Activated CD4-positive, alpha-beta T cell treated with anti-CD3 and anti-CD28 coated beads, Interleukin-2, amount 50 U/mL, for 4 hours (primary cell): ENCODE measurements at places on chromosomes 7 and 10.

DNA sequence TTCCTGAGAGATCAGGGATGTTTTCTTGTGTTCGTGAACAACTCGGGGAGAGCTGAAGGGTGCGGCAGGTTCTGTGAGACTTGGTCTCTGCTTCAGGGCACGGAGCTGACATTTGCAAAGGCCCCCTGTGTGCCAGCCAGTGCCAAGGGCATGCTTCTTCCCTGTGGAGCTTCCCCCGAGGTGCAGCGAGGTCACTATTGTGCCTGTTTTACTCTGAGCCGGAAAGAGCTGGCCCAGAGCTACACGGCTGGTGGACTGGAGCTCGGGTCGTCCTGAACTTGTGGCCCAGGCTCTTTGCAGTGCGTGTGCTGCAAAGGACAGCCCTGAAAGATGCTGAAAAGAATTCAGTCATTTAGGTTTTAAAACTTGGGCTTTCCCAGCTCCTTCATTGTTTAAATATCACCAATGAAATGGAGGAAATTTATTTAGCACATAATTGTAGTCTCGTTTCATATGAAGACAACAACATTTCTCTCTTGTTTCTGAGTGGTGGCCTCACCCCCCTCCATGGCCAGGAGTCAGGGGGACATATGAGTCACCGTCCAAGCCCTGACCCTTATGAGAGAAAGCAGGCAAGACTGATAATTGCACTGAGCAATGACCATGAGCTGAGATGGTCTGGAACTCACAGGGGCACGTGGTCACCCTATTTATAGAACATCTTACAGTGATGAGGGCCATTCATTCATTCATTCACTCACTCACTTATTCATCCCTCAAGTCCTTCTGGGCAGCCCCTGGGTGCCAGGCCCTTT, 102.6 kb downstream of the PTPRE start:
- DNase-seq: no peak

DNA sequence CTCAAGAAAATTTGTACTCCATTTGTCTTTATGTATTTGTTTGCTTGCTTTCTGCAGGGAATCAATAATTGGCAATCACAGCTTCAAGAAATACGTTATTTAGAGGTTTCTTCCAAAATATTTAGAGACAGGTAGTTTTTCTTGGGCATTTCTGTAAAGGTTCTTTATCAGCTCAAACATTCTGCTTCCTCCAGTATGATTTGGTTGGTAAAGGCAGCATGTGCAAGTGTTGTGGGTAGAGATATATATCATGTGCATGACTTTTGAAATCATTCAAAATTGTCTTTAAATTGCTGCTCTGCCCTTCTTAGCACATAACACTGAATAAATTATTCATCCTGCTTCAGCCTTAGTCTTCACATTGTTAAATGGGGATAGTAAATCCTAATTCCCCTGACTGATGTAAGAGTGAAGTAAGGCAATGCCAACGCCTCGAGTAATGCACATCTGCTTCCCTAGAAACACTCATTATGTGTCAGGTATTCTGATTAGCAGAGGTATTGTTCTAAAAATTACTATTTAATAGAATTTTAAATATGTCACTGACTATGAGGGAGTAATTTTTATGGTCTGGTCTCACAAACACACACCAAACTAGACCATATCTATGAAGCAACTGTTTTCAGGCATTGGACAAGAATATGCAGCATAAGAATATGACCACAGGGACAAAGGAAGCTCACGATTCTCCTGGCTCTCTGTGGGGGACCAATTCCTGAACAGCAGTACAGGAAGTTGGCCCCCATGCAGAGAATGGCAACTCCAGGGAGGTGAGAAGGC, 77.3 kb upstream of the AKR1E2 start:
- no peak for DNase-seq

DNA sequence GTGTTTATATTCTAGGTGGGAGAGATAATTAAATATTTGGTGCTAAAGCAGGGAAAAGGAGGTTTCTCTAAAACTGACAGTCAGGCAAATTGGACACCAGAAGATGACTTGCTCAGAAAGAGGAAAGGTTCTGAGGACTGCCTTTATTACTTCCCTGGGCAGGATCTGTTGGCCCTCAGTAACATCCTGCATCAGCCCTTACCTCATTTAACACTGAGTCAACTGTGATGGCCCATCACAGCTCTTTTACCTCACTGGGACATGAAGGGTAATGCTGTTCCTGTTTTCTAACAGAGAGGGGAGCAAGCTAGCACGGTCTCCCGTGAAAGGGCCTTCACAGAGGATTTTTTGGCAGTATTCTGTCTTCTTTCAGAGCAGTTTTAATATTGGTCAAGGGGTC, 12.0 kb downstream of the PPP1R17 start:
- no peak for DNase-seq

DNA sequence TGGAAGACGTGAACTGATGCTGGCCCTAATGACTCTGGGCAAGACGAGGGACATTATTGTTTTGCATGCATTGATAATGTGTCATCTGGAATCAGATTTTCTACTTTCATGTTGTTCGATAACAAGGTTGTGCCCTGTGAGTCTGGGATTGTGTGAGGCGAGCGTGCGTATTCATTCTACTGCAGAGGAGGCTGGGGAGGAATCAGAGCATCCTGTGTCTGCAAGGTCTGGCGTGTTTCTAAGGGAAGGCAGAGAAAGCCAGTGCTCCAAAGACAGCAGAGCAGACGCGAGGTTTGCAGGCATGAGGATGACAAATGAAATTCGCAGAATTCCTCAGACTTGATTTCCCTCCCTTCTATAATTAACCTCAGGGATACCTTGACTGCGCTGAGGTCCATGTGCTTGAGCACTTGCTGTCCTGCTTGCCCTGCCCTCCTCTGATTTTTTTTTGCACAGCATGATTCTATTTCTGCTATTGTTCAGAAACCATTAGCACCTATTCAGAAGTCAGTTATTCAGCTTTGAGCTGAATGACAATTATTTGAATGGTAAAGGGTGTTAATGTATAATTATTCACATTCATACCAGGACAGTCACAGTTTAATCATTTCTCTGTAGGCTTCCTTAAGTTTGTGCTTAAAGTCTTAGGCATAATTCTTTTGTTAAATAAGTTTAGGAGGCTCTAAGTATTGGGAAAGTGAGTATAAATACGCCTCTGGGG, 233.6 kb downstream of the EBF3 start:
- no peak for DNase-seq

- DNase-seq: no peak
These were observed 172.1 kb downstream of the DIP2C start for GRCh38 chr10:517241-517830.

DNA sequence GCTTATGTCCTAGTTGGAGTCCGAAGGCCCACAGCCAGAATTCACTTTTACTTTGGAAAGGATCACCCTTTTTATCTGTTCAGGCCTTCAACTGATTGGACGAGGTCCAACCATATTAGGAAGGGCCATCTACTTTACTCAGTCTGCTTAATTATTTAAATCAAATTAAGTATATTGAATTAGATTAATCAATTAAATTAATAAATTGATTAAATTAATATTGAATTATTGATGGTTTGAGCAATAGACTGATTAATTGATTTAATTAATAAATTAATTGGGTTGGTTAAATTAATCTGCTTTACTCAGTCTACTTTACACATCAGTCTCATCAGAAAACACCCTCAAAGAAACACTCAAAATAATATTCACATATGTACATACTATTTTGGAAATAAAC, 816.9 kb upstream of the POT1 start:
- no peak for DNase-seq

- DNase-seq: no peak
These were observed 1.3 kb upstream of the GRK5 start for GRCh38 chr10:119205894-119206602.
